ENCODE measurements at places on chromosomes 7 and 10.
A peak's percentile ranks its signal among the peaks of the same experiment; 100 is the strongest.

GRCh38 chr7:22485189-22485588 is 14.8 kb downstream of the STEAP1B start:
- peak; percentile 52 for DNase-seq

DNA sequence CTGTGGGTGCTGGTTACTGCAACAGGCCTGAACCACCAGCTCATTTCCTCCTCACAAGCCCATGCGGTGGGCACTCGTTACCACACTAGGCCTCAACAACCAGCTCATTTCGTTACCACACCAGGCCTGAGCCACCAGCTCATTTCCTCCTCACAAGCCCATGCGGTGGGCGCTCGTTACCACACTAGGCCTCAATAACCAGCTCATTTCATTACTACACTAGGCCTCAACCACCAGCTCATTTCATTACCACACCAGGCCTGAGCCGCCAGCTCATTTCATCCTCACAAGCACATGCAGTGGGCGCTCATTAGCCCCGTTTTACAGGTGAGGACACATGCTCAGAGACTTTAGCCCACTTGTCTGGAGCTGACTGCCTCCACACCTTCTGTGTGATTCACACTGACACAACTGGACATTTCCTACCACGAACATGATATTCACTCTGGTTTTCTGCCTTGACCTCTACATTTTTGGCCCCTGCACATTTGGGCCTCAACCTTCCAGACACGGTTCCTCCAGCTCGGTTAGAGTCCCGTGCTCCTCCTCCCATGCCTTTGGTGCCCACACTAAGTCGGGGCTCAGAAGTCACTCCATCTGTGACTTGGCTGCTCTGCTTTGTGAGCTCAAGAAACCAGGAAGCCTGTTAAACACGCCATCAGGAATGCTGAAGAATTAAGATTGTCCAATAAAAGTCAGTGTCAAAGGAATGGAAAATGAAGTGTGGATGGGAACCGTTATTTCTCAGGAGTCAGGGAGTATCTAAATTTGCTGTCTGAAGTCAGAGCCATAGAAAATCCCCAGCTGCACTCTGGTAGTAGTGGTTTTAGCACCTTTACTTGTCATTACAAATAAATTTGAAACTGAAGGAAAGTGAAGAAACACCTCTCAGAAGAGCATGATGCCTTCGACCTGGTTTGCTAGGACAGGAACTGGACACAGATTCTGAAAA is 55.8 kb upstream of the LANCL2 start:
- no peak for DNase-seq

GRCh38 chr7:137120690-137121089 is 222.8 kb downstream of the PTN start:
- DNase-seq: peak; percentile 16

DNA sequence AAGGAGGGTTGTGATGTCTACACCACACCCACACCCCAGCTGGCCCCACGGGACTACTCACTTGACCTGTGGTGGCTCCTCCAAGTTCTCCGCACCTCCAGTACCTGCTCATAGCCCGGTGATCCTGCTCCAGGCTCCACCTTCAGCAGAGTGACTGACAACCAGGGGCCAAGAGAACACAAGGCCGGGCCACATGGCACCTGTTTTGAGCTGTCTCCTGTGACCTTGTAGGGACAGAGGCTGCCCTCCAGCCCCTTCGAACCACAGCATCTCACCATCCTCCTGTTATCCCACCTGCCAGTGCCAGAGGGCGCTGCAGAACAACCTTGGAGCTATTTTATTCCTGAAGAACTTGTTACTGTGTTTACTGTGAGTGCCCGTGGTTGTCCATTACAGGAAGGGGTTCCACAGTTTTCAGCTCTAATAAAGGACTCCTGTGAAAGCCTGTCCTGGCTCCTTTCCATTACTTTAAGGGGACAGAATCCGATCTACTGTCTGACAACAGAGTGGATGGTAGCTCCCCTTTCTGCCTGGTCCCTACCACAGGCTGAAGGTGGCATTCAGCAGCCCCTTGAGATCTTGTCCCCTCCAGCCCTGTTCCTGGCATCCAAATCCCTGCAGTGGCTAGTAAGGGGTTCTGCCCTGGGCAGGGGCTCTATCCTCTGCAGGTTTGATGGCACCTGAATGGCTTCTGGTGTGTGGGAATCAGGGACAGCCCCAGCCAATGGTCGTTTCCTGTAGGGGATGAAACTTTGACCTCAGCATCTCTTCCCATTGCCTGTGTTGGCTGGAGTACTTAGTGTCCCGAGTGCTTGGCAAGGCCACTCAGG is 50.8 kb downstream of the C10orf120 start:
- peak; percentile 54 for DNase-seq

DNA sequence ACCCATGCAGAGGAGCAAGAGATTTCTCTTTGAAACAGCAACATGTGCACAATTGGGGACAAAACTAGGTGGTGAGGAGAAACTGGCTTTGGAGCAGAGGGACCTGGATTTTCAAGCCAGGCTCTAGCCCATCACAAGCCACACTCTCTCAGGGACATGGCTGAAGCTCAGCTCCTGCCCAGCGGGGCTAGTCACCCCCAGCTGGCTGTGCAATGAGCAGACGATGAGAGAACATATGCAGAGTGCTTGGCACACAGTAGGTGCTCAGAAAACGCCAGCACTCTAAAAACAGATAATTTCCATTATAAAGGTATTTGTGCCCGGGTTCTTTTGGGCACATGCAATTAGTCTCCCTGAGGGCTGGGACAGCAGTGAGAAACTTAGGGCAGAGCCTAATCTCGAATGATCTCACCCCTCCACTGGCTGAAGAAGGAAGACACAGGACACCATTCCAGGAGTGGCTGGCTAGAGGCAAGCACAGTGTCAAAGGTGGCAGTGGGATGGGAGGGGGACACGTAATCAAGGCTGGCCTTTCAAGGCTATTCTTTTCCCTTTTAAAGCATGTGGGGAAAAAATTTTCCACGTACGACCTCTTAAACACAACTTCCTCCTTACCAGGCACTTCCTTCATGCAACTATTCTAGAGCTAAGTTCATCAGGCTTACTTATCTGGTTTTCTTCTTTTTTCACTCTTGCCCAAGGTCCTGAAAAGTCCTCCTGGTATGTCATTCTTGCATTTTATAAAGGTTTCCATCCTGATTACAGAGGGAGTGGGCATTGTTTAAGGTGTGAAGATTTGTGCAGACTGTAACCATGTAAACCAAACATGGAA is 15.1 kb downstream of the FAM53B start:
- no peak for DNase-seq

DNA sequence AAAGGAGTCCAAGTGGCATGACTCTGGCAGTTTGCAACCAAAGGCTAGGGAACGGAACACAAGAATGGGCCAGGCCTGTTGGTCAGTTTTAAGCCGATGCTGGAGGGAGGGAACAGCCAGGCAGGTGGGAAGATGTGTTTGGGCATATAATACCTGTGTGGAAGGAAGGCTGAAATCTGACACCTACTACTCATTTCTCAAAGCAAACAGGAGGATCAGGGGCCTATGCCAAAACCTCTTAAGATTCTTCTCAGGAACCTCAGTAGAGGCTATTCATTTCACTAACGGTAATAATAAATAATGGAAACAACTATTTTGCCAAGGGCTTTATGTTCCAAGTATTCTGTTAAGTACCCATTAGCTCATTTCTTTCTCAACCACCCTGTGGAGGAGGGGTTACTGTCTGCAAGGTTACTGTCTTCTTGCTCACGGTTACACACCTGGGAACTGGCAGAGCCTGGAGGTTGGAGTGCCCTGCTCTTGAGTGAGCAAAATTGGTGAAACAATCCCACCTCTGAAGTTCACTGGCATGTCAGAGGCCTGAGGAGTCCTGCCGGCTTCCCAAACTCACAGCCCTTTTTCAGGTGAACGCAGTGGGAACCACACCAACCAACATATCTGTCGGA is 35.5 kb downstream of the GOT1 start:
- DNase-seq: no peak

GRCh38 chr10:36872702-36873393 is 252.6 kb upstream of the ANKRD30A start:
- DNase-seq: no peak

DNA sequence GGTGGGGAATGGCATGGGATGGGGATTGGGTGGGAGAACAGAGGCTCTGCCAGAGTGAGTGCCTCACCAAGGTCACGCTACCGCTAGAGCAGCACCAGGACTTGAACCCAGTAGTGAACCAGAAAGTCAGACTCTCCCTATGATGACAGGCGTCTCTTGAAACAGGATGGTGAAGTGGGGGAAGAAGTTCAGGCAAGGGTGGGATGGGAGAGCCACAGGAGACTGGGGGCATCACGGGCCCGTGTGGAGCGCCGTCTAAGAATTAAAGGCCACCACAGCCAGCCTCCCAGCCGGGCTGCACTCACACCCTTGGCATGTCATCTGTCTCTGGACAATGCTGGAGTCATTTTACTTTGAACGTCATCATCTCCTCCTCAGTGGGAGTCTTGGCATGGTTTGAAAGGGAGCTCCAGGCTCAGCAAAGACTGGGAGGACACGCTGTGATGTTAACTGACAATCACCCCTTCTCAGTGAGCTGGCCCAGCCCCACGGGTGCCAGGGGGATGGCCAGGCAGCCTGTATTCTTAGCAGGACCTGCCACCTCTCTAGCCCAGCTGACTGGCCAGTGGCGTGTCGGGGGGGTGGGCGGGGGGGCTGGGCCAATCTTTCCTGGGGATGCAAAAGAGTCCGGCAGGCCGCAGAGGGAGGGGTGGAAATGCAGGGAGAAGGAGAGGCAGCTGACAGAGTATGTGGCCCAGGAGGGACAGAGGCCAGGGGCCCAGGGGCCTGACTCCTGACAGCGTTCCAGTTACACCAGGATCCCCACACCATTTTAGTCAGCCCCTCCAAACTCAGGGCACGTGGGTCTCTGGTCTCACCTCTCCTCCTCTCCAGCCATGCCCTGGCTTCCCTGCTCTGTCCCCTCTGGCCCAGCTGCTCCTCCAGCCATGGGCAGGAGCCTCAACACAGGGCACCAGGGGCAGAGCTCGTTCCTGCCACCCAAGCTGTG is 96.2 kb downstream of the VOPP1 start:
- DNase-seq: peak; percentile 36

DNA sequence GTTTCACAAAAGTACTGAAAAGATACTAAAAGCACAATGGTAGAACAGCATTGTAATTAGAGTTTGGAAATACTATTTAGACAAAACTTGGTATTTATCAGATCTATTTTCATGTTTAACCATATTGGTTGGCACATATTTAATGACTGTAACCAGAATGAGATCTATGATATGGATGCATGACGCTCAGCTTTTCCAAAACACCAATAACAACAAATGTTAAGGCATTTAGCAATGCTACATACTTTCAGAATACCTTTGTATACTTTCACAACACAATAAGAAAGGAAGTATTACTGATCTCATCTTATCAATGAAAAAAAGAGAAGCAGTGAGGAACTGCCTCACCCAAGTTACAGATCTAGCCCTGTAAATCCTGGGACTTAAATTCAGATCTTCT is 74.8 kb downstream of the THSD7A start:
- no peak for DNase-seq

GRCh38 chr10:35650894-35651293 is 8.8 kb upstream of the FZD8 start:
- no peak for DNase-seq

GRCh38 chr7:38229386-38229785 is 44.0 kb downstream of the TARP start:
- DNase-seq: peak; percentile 48

DNA sequence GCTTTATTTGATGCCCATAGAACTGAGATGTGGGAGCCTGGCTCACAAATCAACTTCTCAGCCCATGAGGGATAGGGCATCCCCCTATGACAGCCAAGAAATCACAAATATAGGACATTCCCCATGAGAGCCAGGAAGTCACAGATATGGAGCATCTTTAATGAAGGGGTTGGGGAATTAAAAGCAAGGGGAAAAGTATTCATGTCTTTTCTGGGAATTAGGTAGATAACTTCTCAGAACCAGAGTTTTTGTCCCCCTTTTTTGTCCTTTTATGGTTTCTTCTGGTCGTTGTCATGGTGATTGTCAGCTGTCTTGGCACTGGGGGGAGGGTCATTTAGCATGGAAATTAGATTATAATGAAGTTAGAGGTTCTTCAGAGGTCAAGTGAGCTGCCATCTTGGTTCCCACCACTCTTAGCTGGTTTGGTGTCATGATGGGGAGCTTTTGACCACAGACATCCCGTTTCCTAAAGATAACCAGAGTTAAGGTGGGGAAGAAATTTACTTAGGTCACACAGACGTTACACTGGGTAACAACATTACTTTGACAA is 56.9 kb downstream of the NOD1 start:
- no peak for DNase-seq

DNA sequence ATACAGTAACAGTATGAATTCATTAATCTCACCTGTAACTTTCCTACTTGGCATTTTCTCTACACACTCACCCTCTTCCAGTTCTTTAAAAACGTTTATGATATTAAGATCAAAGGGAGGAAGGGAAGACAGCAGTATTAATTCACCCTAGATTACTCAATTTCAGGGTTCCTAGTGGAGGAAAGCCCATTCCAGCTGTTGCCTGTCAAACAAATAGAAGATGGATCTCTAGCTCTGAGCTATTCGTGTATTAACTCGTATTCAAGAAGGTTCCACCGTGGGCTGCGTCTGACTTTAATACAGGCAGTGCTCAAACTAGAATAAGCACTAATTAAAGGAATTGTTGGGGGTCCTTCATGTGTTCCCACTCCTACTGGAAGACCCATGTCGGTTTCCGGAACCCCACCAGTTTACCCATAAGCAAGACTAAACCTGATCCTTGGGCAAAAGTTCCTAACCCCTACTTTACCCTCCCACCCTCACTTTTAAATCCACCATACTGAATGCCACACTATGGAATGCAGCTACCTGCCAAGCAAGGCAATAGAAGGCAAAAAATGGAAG is 2.1 kb downstream of the NANOS1 start:
- DNase-seq: no peak

- peak; percentile 82 for DNase-seq
These were observed 1.6 kb upstream of the COL13A1 start for GRCh38 chr10:69800109-69800508.

DNA sequence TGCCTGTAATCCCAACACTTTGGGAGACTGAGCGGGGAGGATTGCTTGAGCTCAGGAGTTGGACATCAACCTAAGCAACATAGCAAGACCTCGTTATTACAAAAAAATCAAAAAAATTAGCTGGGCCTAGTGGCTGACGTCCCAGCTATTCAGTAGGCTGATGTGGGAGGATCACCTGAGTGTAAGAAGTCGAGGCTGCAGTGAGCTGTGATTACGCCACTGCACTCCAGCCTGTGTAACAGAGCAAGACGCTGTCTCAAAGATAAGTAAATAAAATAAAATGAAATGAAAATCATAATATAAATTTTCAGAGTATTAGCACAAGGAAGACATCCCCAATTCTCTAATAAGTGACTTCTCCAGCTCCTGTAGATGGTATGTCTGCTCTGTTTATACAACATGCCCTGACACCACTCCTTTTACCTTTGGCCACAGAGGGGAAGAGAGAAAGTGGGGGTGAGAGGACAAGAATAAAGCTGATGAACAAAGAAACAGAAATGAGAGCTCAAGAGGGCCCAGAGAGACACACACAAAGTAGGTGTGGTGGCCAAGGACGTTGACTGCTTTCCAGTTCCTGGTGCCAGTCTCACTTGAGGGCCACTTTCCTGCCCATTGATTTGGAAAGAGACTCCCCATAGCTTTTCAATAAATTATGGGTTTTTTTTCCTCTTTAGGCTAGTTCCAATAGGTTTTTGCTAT is 62.9 kb downstream of the PTTG1IP2 start:
- no peak for DNase-seq

Measured in ELR (cell line).